ENCODE measurements at places on chromosomes 2 and 18.

GRCh38 chr18:64777556-64777955 lies 628.7 kb upstream of the LINC00305 start:
- no peak for DNase-seq

DNA sequence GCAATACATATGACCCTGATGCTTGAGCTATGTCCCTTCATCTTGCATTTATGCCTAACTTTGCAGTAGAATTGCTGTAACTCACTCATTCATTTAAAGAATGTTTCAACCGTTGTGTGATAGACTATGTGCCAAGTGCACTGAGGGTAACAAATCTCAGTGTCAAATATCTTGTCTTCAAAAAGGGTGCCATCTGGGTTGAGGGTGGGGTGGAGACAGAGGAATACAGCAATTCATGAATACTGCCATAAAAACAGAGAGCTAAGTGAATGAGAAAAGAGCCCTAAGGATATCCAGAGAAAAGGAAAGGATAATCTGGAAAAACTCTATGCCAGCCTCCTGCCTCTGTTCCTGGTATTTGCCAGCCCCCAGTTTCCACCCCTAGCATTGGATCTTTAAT lies 1534.4 kb upstream of the PIK3C3 start:
- DNase-seq: no peak

DNA sequence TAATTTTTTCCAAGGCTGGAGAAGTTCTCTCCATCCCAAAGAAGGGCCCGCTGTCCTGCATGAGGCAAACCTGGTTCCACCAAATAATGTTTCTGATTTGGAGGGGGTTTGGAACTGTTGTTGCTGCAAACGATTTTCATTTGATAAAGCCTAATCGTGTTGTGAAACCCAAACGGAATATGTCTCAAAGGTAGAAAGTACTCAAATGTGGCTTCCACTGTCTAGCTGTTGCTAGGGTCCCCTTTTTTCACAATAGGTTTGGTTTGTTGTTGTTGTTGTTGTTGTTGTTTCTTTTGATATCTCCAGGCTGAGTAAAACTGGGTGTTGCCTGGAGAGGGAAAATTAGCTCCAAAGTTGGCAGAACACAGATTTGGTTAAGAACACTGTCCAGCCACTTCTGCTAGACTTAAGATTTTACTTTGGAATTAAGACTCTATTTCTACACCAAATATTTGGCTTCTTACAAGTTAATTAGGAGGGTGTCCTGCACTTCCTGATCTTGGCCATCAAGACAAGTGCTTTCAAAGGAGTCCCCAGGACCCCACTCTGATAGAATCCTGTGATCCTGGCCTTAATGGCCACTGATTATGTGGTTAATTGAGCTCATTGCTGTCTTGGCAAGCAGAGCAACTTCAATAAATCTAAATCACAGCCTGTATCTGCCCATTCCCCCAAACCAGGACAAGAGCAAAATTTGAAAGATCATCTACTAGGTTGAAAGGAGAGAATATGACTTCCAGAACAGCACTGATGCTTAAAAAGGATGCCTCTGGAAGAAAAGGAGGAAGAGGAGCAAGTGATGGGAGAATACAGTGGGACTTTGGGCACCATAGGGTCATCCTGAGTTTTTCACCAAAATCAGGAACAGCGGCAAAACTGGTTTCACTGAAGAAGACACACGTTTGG lies 3.3 kb upstream of the HOXD13 start:
- no peak for DNase-seq

GRCh38 chr18:54558609-54559585 lies 32.1 kb upstream of the DYNAP start:
- peak; percentile 21 for DNase-seq

DNA sequence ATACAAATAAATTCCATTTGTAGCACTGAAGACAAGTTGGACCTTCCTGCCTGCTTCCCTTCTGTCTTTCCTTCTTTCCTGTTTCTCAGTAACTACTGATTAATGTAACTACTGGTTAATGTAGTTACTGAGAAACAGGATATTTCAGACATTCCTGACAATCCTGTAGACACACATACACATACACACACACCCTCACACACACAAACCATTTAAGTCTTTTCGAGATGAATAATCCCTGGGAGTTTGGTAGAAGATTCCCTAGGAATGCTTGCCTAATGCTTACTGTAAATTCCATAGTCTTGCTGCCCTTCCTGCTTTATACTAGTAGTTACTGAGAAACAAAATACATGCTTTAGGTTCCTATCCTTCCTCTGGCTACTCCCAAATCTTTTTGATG lies 83.9 kb downstream of the PIK3C3 start:
- no peak for DNase-seq

DNA sequence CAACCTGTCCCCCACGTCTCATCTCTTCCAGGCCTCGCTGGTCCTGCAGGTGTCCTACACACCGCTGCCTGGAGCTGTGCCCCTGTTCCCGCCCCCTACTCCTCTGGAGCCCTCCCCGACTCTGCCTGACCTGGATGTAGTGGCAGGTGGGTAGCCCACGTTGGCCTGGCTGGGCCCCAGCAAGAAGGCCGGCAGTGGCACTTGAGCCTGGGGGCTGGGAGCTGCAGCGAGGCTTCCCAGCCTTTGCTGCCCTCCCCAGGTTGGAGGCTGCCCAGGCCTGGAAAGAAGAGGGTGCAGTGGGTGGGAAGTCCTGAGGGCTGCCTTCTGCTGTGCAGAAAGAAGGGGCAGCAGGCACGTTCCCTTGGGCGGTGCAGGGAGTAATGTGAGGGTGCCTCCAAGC lies 58.4 kb downstream of the DYSF start:
- no peak for DNase-seq

- DNase-seq: no peak
These were observed 111.6 kb downstream of the DYNAP start for GRCh38 chr18:54702686-54703085.

- DNase-seq: no peak
These were observed 11.0 kb downstream of the ERFE start for GRCh38 chr2:238169708-238170251.

GRCh38 chr2:188813315-188813714 lies 160.9 kb upstream of the COL3A1 start:
- DNase-seq: no peak

DNA sequence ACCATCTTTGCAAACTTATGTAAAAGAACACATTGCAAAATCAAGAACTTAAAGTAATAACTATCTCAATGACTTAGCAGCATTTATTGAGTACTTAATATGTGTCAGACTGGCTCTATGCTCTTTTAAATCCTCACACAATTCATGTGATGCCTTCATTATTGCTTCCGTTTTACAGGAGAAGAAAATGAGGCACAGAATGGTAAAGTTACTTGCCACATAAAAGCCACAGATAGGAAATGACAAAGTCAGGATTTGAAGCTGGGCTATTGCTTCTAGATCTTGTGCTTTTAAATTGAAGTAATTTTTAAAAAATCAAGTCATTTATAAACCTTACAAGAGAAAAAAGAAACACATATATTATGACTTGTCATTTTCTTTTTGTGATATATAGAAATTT lies 174.2 kb downstream of the WDR7 start:
- no peak for DNase-seq

DNA sequence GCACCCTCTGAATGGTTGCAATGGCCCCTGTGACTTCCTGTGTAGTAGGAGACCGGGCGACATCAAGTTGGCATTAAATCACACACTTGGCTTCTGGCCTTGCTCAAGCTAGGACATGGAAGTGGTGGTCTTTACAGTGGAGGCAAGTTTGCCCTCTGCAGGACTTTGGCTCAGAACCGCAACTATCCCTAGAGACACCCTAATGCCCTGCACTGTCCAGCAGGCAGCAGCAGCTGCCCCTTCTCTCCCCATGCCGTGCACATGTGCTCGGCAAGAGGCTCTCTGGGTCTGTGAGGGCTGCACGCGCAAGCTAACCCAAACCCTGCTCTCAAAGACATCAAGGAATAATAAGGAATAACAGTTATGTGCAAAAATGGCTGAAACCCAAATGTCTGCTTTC lies 106.5 kb downstream of the COL6A3 start:
- DNase-seq: no peak

DNA sequence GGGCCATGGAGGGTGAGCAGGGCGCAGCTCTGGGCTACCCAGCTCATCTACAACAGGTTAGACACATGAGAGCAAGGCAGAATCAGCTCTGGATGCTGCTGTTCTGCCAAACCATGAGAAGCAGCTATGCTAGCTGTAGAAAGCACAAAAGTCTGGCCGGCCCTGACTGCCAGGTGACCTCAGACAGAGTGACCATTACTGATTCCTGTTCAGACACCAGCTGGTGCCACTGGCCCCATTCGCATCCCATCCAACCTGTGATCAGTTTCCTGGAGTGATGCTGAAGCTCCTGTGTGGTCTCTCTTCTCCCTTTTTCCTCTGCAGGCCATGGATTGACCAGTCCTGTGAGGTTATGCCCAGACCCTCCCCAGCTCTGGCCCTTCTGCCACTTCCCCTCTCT lies 14.3 kb downstream of the RBMS1 start:
- no peak for DNase-seq

- no peak for DNase-seq
These were observed 1655.3 kb upstream of the ACVR2A start for GRCh38 chr2:146189541-146189940.

DNA sequence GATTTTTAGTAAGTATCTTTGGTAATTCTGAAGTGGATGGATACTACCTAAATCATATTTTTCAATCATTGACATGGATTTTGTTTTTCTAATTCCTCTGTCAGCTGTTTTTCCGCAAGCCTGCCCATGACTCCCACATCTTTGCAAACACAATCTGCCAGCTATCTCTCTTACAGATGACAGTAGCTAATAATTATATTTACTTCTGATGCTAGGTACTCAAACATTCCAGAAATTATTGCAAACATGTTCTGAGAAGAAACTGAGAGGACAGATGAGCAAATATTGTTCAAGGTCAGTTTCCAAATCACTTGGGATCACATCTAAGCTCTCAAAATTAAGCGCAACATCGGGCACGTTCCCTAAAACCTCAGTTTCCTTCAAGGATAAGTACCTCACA lies 270.0 kb upstream of the CDH19 start:
- DNase-seq: no peak

DNA sequence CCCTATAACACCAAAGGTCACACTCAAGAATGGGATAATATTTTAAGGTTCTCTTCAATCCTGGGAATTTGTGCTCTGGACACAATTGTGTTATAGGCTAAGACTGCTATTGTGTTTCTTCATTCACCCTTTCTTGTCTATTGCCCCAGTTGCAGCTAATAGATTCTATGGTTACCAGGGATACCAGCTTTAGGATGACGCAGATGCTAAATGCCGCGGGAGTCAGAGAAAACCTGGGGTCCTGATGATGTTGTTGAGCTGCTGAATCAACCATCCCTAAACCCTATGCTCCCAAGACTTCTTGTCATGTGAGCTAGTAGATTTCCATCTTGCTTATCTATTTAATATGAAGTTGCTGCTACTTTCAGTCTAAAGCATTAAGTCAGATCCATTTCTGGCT lies 5.4 kb downstream of the CRYGD start:
- no peak for DNase-seq
